AG08395 (cell line): ENCODE measurements at places on chromosomes 11 and 22.

- DNase-seq, result no peak
Observed at GRCh38 chr22:31094021-31094551, 13.0 kb downstream of the SMTN start.

- peak; percentile 28 for DNase-seq
Observed at GRCh38 chr11:31397239-31397834, 27.7 kb downstream of the DNAJC24 start.

DNA sequence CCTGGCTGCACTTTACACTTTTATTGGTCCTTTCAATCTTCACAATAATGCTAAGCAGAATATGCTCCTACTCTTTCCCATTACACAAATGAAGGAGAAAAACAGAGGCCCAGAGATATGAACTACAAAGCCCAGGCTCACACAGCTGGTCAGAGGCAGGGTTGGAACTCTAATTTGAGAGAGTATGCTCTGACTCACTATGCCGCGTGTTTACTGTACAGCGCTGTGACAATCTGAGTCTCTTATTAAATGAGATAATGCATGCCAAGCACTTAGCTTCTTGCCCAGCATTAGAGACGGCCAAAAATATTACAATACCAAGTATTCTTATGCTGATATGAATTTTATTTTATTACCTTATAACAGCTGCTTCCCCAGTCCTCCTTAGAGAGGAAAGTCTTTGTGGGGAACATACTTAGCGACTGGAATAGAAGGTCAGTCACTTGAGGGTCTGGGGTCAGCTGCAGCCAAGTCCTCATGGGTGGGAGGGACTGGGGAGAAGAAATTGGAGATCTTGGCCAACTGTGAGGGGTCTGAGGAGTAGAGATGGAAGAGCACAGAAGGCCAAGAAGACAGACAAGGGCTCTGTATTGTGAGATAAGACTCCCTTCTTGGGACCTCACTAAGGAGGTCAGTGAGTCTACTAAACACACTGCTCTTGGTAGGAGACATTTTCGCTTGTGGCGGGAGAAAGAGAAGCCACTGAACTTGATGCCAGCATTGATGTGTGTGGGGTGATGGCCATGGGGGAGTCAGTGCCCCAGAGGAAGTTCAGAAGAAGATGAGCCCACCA is 150.8 kb upstream of the TIMP3 start:
- DNase-seq, result peak; percentile 54

DNA sequence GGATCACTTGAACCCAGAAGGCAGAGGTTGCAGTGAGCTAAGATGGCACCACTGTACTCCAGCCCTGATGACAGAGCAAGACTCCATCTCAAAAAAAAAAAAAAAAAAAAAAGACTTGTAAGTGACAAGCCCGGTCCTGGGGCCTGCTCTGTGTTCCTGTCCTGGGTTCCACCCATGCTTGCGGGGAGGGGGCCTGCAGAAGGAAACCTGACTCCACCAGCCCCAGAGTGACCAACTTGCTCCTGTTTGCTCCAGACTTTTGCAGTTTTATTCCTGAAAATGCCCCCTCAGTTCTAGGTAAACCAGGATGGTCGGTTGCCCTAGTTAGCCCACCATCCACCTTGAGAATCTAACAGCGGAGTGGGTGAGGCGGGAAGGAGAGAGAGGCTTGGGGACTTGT is 10.1 kb upstream of the LRP5 start:
- DNase-seq, result no peak

GRCh38 chr22:36773935-36774334 is 2.0 kb downstream of the IFT27 start:
- peak; percentile 38 for DNase-seq

GRCh38 chr11:70105755-70106571 is 27.8 kb downstream of the ANO1 start:
- DNase-seq, result no peak

- DNase-seq, result no peak
Observed at GRCh38 chr11:77191823-77192495, 63.9 kb downstream of the MYO7A start.

GRCh38 chr11:112968941-112969713 is 7.9 kb downstream of the NCAM1 start:
- peak; percentile 30 for DNase-seq

DNA sequence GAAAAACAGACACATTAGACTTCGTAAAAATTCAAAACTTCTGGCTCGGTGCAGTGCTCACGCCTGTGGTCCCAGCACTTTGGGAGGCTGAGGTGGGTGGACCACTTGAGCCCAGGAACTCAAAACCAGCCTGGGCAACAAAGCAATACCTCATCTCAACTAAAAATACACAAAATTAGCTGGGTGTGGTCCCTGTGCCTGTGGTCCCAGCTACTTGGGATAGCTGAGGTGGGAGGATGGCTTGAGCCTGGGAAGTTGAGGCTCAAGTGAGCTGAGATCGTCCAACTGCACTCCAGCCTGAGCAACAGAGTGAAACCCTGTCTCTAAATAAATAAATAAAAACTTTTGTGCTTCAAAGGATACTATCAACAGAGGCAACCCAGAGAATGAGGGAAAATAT is 23.7 kb downstream of the YPEL1 start:
- DNase-seq, result no peak

DNA sequence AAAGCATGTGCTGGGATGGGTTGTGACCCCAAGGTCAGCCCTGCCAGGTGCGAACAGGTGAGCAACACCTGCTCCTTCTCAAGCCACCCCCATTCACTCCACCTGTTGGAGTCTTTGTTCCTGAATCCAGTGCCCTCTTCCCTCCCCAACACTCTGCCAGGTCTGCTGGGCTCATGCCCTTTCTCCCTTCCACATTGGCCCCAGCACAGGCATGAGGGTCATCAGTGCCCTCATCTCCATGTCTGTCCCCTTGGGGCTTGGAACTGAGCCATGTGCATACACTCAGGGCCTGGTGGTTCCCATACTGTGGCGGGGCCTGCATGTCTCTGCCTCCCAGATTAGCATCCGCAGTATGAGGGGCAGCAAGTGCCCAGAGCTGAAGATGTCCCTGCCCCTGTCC is 19.1 kb downstream of the RFPL2 start:
- no peak for DNase-seq

DNA sequence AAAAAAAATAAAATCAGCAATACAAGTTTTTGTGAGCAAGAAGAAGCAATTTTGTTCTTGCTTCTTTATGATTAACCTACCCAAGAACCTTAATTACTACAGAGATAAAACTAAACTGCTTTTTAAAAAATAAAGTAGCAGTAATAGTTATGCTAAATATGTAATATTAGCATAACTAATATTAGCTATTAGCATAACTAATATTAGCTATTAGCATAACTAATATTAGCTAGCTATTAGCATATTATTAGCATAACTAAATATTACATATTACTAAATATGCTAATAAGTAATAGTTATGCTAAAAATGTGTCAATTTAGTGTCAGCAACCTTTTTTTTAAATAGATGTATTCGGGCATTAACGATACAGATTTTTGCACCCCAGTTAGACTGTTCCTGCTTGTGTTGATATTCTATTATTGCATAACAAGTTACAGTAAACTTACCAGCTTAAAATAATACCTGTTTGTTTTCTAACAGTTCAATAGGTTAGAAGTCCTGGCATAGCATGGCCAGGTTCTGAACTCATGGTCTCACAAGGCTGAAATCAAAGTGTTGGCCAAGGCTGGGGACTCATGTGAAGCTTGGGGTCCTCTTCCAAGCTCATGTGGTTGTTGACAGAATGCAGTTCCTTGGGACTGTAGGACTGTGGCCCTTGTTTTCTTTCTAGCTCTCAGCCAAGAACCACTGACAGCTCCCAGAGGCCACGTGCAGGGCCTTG is 48.4 kb downstream of the PDHX start:
- no peak for DNase-seq

- no peak for DNase-seq
Observed at GRCh38 chr11:66259956-66260355, 8.5 kb upstream of the RAB1B start.

- no peak for DNase-seq
Observed at GRCh38 chr11:116730601-116731000, 42.2 kb downstream of the BUD13 start.

DNA sequence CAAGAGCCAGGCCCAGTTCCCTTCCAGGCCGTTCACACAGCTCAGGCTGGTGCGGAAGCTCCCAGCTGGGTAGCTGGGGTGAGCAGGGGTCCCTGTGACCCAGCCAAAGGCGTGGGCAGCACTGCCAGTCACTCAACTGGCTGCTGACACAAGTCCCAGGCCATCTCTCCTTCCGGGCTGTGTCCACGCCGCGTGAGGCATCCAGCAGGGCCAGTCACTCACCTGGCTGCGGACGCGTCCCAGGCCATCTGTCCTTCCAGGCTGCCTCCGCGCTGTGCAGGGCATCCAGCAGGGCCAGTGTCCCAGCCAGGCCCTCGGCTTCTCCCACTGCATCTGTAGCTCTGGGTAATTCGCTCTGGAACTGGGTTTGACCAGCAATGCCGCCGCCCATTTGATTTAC is 184.2 kb downstream of the BRD1 start:
- DNase-seq, result no peak

DNA sequence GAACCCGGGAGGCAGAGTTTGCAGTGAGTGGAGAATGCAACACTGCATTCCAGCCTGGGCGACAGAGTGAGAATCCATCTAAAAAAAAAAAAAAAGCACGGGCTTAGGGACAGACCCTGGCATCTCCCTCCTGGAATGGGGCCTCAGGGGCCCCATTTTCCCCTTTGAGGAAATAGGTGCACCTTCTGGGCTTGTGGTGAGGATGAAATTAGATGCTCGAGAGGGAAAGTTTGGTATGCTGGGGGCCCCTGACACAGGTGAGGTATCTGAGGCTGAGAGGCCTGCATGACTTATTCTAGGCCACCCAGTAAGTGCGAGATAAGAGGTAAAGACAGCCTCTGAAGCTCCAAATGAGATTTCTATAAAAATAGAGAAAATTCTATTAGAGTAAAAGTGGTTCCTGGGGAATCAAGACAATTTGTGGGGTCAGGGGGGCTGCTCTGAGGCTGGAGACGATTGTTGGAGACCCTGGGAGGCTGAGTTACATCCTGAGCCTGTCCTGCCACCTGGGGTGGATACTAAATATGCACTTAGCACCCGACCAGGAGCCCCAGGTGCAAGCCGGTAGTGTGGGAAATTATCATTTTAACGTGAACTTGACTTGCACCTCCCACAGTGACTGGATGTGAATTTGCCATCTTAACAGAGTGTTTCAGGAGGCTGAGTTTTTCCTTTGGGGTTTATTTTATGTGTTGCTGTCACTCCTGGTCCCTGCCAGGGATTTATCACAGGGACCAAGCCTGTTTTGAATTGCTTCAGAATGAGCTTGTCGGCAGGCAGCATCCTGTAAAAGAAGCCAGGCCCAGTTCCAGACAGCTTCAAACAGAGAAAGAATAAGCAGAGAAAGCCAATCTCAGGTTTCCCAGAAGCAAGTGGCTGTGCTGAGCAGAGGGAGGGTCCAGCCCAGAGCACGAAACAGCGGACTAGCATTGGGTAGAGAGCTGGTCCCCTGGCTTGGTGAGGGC is 48.4 kb upstream of the TSKU start:
- DNase-seq, result no peak

DNA sequence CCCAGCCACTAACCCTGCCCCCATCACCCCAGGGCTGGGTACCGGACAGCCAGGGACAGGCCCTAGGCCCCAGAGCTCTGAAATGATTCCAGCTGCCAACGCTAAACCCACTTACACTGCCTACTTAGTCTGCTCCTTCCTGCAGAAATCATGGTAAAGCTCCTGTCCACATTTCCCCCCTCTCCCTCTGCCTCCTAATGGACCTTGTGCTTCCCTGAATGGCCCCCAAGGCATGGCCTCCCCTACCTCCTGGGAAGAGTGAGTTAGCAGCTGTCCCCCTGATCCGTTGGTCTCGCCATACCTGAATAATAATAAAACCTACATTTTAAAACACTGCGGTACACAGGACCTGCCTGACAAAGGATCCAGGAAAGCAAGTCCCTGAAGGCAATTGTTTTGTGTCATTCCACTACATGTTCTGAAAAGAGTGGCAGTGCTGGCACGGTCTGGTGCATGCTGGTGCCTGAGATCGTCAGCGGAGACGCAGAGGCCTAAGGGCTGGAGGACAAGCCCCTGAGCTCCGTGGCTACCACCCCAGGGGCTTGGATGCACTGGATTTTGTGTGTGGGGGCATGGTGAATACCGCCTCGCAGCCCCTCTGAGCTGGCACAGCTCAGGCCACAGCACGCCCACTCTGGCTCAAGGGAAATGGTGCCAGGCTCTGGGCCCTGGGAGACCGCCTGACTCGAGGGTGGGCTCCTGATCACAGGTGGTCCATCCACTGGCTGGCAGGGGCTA is 186.3 kb downstream of the CTTN start:
- DNase-seq, result no peak

GRCh38 chr11:19513253-19513652 is 199.4 kb upstream of the NAV2 start:
- DNase-seq, result no peak

- peak; percentile 39 for DNase-seq
Observed at GRCh38 chr11:62546929-62547625, 471 bp upstream of the AHNAK start.

DNA sequence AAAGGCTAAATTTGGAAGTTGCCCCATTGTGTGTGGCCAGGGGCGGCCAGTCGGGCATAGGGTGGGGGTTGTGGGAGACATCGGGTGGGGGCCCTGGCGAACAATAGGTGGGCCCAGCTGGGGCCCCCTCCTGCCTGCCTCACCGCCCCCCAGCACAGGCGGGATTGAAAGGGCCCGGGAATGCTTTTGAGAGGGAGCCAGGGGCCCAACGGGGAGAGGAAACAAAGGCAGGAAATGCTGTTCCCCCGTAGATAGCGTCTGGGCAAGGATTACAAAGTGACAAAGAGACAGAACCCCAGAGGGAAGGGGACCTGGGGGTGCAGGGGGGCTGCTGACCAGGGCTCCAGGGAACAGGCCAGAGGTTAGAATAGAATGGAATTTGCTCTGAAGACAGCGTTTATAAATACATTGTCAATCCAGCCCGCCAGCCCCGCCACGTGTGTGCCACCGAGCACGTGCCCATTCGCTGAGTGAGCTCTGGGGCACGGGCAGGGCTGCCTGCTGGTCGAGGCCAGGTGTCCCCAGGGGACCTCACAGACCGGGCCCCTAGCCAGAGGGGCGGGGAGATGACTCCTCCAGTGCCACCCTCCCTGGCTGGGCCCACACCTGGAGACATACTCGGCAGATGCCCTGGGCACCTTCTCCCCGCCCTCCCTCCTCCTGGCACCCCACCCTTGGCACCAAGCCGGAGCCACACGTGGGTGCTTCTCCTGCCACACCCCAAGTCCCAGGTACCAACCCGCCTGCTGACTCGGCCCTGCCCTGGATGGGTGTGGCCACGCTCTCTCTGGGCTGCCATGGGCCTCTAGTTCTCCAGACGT is 9.7 kb downstream of the PDGFB start:
- no peak for DNase-seq

DNA sequence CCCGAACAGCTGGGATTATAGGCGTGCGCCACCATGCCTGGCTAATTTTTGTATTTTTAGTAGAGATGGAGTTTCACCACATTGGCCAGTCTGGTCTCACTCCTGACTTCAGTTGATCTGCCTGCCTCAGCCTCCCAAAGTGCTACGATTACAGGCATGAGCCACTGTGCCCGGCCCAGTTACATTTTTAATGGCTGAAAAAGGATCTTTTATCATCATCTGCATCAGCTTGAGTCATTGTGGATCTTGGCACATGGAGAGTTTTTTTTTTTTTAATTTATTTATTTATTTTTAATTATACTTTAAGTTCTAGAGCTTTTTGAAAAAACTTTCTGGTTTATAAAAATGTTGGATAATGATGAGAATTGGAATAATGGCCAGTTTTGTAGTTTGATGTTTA is 8.6 kb downstream of the IGHMBP2 start:
- no peak for DNase-seq
